Muscle of back (tissue), 13 donors: ENCODE measurements at places on chromosomes 11 and 22. TPM values are rescaled to one million over a fixed set of nuclear protein-coding genes. Genes with fewer than 3 reads are reported as not detected.

DNA sequence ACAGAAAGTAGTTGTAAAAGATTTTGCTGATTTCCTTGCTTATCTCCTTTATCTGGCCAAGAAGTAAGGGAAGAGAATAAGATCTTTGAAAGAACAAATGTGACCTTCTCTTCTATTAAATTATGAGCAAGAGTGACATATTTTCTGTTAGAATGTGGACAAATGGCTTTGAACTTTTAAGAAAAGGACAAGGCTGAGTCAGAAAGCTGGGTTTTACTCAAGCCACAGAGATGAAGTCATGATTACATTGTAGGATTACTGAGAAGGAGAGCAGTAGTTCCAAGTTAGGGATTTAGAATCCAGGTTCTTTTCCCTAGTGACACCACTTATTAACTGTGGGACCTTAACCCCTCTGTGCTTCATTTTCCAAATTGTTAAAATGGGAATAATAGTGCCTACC is 13.5 kb downstream of the CCDC90B start:
- DNase-seq, result no peak

DNA sequence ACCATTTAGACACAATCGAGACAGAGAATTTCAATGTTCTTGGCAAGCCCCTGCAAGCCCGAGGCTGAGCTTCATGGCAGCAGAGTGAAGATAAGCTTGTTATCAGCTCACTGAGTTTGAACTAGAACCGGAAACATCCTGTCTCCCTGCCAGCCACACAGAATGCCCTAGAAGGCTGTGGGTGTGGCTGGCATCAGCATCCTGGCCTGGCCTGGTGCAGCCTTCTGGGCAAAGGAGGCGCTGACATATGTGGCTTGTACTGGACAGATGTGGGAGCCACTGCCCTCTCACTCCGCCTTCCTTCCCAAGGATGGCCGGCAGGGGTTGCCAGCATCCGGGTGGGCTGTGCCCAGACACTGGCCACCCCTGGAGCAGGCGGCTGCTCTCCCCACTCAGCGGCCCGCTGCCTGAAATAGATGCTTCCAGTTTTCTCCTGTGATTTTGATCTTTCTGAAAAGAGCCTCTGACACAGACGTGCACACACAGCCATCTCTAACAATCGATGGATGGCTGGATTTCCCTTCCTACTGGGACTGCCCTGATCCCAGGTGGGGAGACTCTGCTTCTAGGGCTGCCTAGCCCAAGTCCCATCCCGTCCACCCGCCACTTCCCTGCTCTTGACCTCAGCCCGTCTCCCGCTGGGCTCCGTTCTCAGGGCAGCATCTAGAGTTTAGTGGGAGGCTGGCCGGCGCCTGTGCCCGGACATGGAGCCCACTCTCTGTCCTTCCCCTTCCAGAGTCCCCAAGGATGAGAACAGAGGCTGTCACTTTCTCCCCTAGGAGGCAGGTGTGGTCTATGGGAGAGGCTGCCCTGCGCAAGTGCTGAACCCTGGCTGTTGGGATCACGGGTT is 149.7 kb downstream of the CTTN start:
- no peak for DNase-seq

DNA sequence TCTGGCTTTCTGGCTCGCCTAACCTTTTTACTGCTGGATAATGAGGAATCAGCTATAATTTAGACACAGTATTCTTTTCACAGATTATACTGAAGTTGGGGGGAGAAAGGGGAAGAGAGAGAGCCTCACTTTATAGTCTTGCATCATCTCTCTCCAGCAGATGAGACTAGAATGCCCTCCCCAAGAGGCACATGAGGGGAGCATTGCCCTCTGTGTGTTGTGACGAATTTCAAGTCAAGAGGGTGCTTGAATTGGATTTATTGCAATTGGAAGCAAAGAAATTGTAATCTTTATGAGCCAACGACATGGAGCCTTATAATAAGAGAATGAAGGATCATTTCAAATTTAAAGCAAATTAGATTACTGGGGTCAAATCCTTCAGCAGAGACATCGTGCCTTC is 17.6 kb upstream of the CADM1 start:
- no peak for DNase-seq

DNA sequence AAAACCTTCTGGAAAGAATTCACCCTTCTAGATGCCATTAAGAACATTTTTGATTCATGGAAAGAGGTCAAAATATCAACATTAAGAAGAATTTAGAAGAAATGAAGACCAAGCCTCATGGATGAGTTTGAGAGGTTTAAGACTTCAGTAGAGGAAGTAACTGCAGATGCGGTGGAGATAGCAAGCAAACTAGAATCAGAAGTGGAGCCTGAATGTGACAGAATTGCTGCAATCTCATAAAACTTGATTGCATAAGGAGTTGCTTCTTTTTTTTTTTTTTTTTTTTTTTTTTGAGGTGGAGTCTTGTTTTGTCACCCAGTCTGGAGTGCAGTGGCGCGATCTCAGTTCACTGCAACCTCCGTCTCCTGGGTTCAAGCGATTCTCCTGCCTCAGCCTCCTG is 51.6 kb downstream of the MS4A13 start:
- DNase-seq, result no peak

- no peak for DNase-seq
These were observed 96.0 kb upstream of the BDNF start for GRCh38 chr11:27795955-27796861.

DNA sequence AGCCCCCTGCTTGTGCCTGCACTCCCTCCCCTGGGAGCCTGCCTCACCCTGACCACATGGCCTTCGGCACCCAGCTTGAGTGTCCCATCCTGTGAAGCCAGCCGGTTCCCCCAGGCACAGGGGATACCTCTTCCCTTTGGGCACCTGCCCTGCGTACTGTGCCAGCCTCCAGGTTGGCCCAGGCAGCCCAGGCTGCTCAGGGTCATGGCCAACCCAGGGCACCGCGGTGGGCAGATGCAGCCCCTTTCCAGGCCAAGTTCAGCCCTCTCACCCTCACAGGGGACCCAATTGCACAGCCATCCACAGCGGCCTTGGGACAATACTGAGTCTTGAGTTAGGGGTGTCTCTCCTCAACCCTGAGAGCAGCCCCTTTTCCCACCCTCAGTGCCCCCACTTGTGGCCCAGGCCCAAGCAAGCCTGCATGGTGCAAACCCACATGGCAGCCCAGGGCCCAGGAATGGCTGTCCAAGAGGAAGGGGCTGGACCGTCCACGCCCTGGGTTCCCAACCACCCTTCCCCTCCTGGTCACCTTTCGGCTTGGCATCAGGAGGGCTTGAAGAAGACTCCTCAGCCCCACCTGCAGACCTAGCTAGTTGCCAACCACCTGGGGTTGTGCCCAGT is 87.7 kb downstream of the CDKN1C start:
- DNase-seq, result no peak

DNA sequence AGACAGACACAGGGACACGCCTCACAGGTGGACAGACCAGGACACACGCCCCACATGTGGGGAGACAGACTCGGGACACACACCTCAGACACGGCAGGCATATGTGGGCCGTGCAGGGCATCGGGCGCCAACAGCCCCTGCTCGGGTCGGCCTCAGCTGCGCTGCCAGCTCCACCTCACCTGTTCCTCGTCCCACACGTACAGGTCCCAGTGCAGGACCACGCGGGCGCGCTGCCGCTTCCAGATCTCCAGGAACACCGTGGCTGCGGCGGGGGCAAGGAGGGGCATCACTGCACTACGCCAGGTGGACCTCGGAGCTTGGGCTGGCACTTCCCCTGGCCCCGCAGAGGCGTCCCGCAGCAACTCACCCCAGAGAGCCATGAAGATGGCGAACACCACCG is 12.4 kb downstream of the ANO9 start:
- DNase-seq, result no peak

- DNase-seq, result no peak
These were observed 15.2 kb downstream of the MB start for GRCh38 chr22:35601743-35602615.

DNA sequence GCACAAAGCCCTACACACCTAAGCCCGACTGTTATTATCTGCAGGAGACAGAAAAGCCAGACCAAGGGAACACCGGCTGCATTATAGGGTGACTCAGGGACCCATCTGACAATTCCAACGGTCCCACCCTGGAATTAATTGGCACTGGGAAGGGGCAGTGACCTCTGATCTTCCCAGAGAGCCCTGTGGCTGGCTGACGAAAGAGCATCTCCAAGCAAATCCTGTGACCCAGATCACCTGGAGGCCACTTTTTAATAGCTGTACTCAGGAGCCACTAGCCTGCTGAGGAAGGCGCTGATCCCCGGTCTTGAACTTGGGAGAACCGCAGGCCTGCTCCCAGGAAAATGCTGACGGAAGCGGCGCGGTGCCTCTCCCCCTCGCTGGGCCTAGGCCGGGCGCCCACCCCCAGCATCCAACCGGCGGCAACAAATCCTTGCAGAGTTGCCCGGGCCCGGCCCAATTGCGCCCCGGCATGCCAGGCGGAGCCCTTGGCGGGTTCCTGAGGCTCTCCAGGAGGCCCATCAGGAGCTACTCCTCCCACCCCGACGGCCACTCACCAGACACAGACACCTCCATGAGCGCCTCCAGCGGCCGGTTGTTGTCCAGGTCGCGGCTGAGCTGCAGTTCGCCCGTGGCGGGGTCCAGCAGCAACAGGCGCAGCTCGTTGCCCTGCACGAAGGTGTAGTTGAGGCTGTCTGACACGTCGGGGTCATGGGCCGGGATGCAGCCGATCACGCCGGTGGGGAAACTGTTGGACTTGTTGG is 4.2 kb downstream of the CELSR1 start:
- no peak for DNase-seq

GRCh38 chr22:26432619-26433311 is 3.7 kb downstream of the ASPHD2 start:
- no peak for DNase-seq

- no peak for DNase-seq
These were observed 422.5 kb downstream of the SHANK2 start for GRCh38 chr11:70829886-70830272.

DNA sequence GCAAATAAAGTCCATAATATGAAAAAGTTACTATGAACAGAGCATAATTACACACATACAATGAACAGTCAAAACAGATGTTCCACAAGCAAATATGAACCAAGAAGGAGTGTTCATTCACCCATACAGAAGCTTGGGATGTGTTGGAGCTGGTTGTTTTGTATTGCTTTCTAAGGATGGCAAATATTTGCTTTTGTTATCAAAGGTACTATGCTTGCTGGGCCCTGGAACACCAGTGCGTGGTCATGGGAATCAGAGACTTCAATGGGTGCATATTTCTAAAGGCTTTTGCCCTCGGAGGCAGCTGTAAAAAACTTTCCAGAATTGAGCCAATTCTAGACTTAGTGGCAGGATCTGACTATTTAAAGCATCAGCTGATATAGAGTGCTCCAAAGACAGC is 85.1 kb downstream of the BARX2 start:
- DNase-seq, result no peak

DNA sequence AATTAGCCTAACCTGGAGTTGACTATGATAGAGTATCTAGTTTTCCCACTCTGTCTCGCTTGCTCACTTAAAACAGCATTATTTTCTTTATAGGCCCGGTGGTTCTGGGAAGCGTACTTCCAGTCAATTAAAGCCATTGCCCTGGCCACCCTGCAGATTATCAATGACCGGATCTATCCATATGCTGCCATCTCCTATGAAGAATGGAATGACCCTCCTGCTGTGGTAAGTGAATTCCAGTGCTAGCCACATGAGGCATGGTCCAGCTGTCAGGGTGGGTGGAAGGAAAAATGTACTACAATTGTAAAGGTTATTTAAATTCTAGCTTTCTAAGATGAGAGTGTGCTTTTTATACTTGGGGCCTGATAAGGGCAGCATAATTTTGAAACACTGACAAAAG is 76.0 kb downstream of the EXT2 start:
- no peak for DNase-seq

DNA sequence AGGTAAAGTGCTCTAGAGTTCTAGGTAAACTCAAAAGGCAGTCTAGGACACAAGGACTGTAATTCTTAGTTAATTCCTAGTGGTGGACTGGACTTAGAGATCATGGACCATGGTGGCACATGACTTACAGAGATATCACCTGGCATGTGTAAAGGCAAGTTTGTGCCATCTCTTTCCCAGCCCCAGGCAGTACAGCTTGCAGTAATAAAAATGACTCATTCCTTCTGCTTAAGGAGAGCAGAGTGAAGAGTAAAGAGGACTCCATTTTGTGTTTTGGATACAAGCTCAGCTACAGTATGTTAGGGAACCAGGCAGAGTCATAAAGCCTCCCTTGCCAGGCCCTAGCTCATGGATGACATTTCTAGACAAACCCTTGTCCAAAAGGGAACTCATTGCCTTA is 629.9 kb downstream of the JRKL start:
- no peak for DNase-seq

DNA sequence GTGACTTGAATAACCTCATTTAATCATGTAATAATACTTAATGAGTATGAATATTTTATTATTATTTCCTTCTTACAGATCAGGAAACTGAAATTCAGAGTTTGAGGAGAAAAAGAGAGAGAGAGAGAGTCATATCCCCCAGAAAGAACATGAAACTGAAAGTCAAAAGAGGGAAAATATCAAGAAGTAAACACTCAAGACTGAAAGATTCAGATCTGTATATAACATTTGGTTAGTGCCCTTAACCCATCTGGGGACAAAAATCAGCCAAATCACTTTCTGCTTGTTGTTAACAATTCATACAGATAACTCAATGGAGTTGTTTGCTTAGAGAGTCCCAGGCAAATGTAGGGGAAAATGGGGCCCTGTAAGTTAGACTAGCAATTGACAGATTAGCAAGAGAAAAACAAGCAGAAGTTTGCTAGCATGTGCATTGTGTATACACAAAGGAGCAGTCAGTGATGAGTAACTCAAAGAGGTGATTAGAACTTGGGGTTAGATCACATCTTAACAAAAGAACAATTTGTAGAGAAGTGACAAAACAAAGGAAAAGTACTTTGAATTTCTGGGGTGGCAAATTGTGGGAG is 25.9 kb upstream of the MMP13 start:
- no peak for DNase-seq

- DNase-seq, result no peak
These were observed 2.0 kb downstream of the PACS1 start for GRCh38 chr11:66072081-66072480.

GRCh38 chr22:19554834-19555404 is 30.7 kb upstream of the CLDN5 start:
- no peak for DNase-seq

DNA sequence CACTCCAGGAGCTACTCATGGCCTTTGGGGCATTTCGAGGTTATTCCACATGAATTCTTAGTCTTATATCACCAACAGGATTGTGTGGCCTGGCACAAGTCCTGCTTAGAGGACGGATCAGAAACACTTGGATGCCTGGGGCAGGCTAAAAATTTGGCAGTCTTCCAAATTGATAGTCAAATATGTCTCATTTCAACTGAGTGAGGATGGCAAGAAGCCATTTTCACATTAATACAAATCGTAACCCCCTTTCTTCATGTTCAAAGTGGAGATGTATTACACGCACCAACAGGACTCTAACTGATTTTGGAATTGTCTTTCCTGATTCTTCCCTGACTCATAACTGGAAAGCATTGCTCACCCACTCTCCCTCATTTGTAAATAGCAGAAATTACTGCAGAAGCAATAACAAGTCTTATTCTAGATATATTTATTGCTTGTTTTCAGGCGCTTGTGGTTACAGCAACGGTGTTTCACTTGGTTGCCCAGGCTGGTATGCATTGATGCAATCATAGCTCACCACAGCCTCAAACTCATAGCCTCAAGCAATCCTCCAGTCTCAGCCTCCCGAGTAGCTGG is 10.3 kb upstream of the CCDC86 start:
- DNase-seq, result no peak

GRCh38 chr11:66885950-66886440 is 29.1 kb downstream of the LRFN4 start:
- no peak for DNase-seq

OR2D2 gene
- not detected for polyA plus RNA-seq

TRPM5 gene
- not detected for polyA plus RNA-seq

TUB gene
- polyA plus RNA-seq, result 12.7 TPM

LRRC10B gene
- 0.10 TPM for polyA plus RNA-seq

TSPAN18 gene
- polyA plus RNA-seq, result 58.7 TPM

LMO2 gene
- polyA plus RNA-seq, result 14.4 TPM

DPP3 gene
- 20.5 TPM for polyA plus RNA-seq

NTM gene
- 28.4 TPM for polyA plus RNA-seq
